ENCODE measurements at places on chromosomes 7 and 10.
A peak's percentile ranks its signal among the peaks of the same experiment; 100 is the strongest.

GRCh38 chr10:3935141-3935540 is 150.1 kb upstream of the KLF6 start:
- peak; percentile 55 for DNase-seq

- DNase-seq = no peak
Measured at GRCh38 chr7:88457320-88457719, 150.6 kb upstream of the STEAP4 start.

GRCh38 chr10:5632446-5632845 is 33.9 kb downstream of the ASB13 start:
- DNase-seq = no peak

- no peak for DNase-seq
Measured at GRCh38 chr7:97305589-97305988, 188.1 kb downstream of the SDHAF3 start.

GRCh38 chr7:14834883-14835282 is 67.7 kb downstream of the DGKB start:
- DNase-seq = no peak

DNA sequence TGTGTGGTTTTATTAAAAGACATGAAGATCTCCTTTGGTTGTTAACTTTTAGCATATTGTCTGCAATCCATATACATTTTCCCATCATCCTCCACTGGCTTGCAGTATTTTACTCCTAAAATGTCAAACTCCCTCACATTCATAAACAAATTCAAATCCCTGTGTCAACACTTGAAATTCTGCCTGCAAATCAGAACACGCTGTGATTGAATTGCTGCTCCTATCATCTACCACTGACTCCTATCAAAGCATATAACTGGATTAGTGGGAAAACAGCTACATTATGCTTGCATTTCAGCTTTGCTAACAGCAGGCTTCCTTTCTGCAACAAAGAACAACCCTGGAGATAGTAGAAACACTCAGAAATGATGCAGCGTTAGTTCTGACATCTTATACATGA is 281.8 kb upstream of the HGF start:
- no peak for DNase-seq

DNA sequence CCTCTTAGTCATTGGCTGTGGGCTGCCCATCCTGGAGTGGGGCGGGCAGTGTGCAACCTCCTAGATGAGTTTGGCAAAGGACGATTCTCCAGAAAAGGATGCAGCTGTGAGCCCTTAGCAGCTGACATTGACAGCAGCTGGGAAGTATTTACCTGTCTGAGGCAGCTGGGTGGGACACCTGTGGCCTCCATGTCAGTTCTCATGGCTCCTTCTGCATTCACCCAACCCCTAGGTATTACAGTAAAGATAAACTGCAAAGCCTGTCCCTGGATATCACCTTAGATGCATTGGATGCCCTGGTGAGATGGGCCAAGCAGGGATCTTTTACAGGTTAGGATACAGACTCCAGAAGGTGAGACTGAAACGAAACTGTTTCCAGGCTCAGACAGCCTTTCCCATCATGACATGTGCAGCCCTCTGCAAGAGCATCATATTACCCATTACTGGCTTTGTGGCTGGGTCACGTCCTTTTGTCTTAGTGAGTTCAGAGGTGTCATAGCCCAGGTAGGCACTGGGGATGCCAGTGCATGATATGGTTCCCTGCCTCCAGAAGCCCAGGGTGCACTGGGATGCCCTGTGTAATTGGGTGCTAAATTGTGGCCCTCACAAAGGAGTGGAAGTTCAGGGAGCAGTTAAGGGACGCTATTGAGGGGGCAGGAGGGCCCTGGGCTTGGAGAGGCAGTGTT is 28.9 kb downstream of the MINDY4 start:
- DNase-seq = no peak

DNA sequence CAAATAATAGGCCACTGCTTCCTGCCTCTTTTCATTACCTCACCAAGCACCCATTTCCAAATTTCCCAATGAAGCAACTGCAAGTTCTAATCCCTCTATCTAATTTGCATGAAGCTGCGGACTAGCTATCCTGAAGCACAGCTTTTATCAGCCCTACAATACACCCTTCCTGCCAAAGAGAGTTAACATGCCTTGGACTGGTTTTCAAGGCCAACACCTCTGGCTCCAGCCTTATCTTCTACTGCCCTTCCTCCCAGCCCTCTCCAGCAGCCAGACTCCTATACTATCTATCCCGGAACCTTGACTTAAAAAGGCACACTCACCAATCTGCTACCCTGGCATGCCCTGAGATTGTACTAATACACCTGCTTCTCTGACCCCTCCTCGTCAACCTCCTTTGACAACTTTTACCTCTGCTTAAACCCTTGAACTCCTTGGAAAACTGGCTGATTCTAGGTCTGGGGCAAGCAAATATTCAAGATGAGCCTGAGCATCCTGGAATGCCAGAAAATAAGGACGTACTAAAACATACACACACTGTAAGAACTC is 73.4 kb downstream of the SGMS1 start:
- DNase-seq = no peak

DNA sequence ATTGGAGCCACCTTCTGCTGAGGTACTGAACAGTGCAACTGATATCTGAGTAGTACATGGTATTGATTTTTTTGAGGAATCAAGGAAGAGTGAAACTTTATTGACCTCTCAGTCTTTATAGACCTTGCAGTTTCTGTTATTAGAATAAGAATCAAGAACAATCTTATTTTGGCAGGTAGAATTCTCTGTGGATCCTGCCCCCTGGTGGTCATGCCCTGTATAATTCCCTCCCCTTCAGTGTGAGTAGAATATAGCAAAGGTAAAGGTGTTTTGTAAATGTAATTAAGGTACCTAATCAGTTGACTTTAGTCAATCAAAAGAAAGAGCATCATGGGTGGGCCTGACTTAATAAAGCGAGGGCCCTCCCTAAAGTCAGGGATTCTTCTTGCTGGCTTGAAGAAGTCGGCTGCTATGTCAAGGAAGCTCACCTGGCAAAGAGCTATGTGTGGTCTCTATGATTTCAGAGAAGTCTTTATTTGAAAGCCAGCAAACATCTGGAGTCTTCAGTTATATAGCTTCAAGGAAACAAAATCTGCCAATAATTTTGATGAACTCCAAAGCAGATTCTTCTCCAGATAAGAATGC is 142.8 kb downstream of the LSM5 start:
- peak; percentile 5 for DNase-seq

DNA sequence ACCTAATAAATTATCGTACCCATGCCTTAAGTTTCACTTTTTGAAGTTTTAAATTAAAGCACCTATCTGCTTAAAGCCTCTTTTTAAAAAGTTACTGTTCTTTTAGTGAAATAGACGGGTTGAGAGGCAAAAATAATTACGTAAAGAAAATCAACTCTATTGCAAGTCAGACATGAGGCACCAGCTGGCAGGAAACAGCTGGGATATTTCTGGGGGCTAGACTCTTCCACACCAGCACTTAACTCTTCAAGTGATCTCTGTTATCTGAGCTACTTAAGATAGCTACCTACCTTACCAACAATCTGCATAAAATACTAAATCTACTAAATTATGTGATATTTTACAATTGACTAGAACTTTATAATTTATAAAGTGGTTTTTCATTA is 35.8 kb downstream of the GBF1 start:
- no peak for DNase-seq

- no peak for DNase-seq
Measured at GRCh38 chr10:23046027-23046426, 49.4 kb upstream of the MSRB2 start.

GRCh38 chr7:127918130-127918529 is 113.1 kb downstream of the LRRC4 start:
- DNase-seq = no peak

DNA sequence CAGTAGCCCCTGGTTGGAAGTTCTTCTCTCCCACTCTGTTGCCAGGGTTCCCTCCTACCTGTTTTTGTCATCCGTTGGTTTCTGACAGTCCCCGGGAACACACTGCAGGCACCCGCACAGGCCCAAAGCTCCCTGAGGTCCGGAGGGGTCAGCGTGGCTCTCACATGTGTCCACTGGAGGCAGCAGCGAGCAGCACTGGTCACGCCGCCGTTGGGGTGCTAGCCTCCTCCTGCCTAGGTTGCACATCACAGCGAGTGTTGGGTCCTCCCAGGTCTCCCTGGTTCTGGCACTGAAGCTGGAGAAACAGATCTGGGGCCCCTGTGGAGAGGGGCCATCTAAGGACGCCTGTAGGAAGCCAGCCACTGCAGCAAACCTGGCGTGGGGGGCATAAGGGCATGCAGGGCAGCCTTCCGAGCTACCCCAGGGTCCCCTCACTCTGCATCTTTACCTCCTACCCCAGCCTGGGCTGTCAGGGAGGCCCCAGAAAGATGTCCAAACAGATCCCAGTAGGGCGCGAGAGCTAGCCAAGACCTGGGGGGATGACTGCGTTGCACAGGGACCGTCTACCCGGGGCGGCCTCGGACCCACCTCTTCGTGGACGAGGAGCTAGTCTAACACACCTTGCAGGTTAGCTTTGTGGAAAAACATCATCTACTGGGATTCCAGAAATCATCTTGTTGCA is 28.9 kb downstream of the LRRC27 start:
- no peak for DNase-seq

DNA sequence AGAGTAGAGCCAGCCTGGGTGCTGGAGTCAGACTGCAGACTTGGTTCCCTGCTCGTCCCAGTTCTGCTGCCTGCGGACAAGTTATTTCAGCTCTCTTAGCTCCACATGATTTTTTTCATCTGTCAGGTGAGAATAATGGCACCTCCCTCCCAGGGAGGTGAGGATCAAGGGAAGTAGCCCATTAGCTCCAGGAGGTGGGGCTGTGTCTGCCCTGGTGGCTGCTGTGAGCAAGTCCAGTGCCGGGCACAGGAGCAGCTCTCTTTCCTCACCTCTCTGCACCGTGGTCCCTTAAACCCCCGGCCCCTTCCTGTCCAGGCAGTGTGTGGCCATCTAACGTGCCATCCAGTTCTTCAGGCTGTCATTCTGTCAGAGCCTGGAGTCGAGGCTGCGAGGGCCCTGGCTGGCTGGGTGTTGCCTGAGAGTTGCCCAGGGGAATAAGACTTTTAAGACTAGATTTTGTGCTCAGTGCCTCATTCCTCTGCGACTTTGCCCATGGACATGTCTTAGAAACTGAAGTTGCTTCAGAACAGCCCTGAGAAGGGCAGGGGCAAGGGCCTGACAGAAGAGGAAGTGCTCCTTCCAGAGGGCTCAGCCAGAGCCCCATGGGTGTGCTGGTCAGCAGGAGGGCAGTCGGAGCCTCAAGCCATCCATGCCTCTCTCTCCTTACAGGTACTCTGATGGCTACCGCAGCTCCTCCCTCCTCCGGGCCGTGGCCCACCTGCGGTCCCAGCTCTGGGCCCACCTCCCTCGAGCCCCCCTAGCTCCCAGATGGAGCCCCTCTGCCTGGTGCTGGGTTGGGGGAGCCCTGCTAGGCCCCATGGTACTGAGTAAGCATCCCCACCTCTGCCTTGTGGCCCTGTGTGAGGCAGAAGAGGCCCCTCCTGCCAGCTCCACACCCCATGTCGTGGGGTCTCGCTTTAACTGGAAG is 5.0 kb downstream of the ABCB8 start:
- DNase-seq = no peak

DNA sequence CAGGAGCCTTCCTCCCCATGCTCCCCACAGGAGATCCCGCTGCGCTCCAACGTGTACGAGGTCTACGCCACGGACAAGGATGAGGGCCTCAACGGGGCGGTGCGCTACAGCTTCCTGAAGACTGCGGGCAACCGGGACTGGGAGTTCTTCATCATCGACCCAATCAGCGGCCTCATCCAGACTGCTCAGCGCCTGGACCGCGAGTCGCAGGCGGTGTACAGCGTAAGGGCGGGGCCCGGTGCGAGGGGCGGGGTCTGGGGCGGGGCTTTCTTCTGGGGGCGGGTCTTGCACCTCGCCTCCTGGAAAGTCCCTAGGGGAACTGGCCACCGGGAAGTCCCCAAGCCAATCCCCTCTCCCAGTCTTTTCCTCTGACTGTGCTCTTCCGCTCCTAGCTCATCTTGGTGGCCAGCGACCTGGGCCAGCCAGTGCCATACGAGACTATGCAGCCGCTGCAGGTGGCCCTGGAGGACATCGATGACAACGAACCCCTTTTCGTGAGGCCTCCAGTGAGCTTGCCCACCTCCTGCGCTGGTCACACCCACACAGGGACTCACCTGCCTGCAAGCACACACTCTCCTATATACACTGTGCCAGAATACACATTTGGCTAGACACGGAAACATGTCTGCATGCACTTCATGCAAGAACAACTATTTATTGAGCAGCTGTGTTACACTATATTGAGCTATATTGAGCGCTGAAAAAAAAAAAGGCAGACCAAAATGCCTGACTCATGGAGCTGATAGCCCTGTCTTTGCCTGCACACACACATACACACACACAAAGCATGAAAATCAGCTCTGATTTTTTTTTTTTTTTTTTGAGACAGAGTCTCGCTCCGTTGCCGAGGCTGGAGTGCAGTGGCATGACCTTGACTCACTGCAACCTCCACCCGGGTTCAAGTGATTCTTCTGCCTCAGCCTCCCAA is 32.7 kb upstream of the VSIR start:
- no peak for DNase-seq

DNA sequence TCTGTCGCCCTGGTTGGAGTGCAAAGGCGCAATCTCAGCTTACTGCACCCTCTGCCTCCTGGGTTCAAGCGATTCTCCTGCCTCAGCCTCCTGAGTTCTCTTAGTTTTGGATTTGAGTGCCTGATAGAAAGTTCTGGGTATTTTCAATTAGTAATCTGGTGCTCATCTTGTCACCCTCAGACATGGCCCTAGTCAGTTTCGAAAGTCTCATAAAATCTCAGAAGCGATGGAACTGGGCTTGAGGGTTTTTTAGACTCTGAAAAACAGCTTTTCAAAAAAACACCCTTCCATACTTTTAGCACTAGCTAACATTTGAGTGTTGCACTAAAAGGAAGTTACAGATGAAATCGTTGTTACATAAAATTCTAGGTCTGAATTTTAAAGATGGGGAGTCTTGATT is 9.4 kb upstream of the PIP4K2A start:
- DNase-seq = no peak

DNA sequence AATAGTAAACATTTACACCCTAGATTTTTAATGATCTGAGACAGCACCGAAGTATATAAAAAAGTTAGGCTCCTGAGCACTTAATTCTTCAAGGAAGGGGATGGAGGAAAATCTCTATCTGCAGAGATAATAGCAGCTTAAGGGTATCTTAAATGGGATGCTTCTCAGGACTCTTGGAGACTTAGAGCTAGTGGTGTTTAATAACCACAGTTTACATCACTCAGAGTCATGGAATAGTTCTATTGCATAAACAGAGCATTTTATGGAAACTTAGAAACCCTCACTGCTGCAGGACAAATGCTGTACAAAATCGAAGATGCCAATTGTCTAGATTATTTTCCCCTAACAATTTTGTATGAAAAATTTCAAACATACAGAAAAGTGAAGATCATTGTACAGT is 398.9 kb upstream of the GALNT17 start:
- DNase-seq = no peak

DNA sequence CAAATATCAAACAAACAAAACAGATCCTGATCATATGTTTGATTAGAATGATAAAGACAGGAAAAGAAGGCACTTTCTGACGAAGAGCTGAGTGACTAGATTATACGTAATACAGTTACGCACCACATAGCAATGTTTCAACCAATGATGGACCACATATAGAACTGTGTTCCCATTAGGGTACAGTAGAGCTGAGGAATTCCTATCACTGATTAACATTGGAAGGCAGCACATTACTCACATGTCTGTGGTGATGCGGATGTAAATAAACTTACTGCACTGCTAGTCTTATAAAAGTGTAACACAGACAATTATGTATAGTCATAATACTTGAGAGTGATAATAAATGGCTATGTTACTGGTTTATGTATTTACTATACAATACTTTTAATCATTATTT is 98.3 kb downstream of the PTN start:
- DNase-seq = no peak

- DNase-seq = no peak
Measured at GRCh38 chr10:1738950-1739349, 1.6 kb upstream of the ADARB2 start.
